Epithelial cell of proximal tubule (primary cell): ENCODE measurements at places on chromosomes 1 and 21. TPM values are rescaled to one million over a fixed set of nuclear protein-coding genes. Genes with fewer than 3 reads are reported as not detected.
A peak's percentile ranks its signal among the peaks of the same experiment; 100 is the strongest.

GPR25 gene
- 0.65 TPM in 1 of 2 replicates, not detected in the other for total RNA-seq

FBLIM1 gene
- total RNA-seq = 194 and 246 TPM in 2 replicates

ATP1A2 gene
- total RNA-seq = not detected in 2 replicates

MARCKSL1 gene
- total RNA-seq = 190 and 199 TPM in 2 replicates

DNA sequence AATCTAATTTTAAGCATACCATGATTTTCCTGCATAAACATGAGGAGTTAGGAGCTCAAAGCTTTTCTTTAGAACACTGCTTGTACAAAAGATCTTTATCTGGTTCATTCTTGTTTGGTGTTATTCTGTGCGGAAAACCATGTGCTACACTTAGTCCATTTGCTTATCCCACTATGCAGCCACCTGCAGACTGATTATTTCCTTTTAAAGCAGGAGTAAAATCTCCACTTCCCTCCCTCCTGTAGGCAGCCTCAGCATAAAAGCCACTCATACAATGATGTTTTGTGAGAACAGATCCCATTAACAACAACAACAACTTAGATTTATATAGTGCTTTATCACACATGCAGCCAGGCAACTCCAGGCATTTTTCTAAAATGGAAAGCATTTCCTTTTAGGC is 355.3 kb upstream of the NEGR1 start:
- DNase-seq = no peak

DNA sequence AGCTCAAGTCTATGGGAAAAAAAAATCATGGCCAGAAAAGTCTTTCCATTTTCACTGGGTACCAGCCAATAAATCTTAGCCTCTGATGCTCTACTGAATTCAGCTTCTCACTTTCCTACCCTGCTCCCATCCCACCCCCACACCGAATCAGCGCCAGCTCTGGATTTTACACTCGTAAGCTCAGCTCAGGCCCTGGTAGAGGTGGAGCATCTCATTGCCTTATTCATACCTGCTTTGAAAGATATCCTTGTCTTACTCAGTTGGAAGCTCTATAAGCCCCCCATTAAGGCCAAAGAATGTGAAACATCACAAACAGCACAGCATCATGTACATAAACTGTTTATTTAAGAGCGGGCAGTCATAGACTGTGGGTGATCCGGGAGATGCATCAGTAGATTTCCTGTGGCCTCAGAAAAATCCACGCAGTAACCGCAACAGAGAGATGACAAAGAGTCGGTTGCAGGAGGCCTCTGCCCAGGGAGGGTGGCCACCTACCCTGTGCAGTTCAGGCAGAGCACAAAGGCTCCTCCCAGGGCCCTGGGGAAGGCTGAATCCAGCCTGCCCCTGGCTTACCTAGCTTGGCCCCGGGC is 36.4 kb upstream of the ETS2 start:
- DNase-seq = no peak

GRCh38 chr1:240993004-240993403 is 364.0 kb downstream of the RGS7 start:
- no peak for DNase-seq

GRCh38 chr1:201903135-201903534 is 14.4 kb downstream of the SHISA4 start:
- DNase-seq = no peak

DNA sequence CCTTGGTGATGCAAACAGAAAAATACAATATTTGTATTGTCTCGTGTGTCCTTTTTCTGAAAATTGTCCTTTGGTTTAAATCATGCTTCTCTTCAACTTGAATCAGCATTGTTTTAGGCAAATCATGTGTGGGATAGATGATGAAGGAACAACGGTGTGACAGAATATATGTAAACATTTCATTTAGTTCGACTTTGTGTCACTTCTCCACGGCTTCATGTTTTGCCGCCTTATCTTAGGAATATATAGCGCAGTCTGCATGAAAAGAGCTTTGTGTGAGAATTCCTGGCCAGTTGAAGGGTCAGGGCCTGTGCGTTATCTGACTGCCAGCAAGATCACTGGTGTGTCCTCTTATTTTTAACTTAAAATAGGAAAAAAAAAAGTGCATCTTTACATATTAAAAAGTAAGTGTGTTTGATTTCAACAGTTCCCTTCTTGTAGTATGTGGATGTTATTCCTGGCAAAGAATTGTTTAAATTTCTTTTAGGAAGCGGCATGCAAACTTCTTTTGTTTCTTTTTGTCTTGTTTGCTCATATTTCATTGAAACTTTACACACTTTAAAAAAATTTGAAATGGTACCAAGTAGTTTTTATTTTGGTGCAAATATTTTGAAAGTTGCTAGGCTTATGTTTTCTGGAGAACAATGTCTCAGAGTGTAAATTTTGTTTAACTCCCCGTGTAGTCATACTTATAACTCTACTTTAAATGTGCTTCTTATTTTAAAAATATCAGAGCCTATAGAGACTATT is 465.2 kb downstream of the USP25 start:
- DNase-seq = peak; percentile 25
